ENCODE measurements at places on chromosomes 5 and 9. TPM values are rescaled to one million over a fixed set of nuclear protein-coding genes. Genes with fewer than 3 reads are reported as not detected.

GRCh38 chr5:9104571-9105339, 441.1 kb downstream of the SEMA5A start:
- ATAC-seq: peak; percentile 25

GRCh38 chr9:27747450-27747849, 174.2 kb upstream of the C9orf72 start:
- ATAC-seq: no peak

DNA sequence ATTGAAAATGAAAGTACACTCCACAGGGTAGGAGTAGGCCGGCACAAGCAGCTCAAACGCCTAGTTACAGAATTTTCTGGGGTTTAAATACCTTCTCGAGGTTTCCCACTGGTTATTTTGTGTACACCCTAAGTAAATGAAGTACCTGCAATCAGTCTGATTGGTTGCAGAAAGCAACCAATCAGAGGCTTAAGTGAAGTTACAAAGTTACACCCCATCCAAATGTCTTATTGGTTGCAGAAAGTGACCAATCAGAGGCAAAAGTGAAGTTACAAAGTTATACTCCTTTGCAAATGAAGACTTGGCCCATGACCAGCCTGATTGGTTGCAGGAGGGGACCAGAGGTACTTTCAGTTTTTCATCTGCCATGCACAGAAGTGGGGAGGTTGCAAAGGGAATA, 33.2 kb upstream of the ERAP2 start:
- no peak for ATAC-seq

DNA sequence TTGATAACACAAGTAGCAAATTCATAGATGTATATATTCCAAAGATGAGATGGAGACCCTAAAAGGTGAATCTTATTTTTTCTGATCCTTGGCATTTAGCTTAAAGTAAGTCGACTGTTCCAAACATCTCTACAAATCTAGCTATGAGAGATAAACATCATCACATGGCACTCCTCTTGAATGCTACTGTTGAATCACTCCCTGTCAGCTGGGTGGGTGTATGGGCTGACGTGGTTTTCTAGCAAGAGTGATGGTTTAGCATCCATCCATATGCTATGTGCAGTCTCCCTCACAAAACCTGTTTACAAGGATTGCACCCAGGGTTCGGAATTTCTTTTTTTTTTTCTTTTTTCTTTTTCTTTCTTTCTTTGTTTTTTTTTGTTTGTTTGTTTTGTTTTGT, 13.8 kb downstream of the ACO1 start:
- ATAC-seq: no peak

DNA sequence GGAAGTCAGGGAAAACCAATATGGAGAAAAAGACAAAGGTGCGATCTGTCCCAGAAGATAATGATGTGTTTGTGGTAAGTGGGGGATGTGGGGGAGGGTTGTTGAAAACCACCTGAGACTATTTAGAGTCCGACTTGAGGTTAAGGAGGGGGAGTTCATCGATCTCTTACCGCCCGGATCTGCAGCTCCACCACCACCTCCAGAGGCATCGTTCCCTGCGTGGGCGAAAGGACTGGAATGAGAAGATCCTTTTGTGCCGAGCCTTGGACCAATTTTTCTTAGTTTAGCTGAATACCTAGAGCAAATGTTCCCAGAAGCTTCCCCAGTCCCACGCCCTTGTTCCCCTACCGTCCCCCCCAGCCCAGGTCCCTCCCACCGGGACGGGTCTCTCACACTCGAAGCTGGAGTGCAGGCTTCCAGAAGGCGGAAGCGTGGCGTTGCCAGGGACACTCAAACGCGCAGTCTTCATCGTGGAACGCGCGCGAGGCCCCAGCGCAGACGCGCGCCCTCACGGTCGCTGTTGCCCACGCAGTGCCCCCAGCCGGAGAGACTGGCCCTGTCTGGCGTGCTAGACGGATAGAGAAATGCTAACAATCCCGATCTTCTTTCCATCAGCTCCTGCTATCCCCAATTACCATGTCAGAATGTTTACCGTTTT, at the start of gene SPATA6L:
TSS of gene SPATA6L (minus strand) at position 439 of the 658 bp plus-strand sequence. CDS start at position 209, 230 bp downstream.
- peak; percentile 39 for ATAC-seq

GRCh38 chr9:110746211-110746930, 77.8 kb downstream of the MUSK start:
- no peak for ATAC-seq

GRCh38 chr9:117101008-117101407, 313.8 kb downstream of the ASTN2 start:
- ATAC-seq: no peak

GRCh38 chr9:137030006-137030405, 1.9 kb downstream of the FUT7 start:
- no peak for ATAC-seq

DNA sequence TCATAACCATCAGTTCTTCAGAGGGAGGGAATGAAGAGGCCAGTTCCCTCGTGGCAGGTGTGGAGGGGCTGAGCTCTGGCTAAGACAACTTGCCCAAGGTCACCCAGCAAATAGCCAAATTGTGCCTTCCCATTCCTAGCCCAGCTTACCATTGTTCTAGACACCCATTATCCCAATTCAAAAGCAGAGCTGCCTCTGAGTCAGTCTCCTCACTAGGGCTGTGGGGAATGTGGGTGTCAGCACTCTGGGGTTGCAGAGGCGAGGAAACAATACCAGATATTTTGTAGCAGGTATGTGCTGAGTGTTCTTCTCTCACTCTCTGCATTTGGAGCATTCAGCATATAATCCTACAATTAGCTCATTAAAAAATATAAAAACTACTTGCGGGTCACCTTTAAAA, 270.8 kb downstream of the PSAT1 start:
- no peak for ATAC-seq

The BTNL9 gene
- total RNA-seq: 12.7 TPM

- no peak for ATAC-seq
Measured at GRCh38 chr9:76330034-76330433, 64.2 kb downstream of the RFK start.

GRCh38 chr5:69285448-69286116, 47.0 kb downstream of the CCDC125 start:
- no peak for ATAC-seq

DNA sequence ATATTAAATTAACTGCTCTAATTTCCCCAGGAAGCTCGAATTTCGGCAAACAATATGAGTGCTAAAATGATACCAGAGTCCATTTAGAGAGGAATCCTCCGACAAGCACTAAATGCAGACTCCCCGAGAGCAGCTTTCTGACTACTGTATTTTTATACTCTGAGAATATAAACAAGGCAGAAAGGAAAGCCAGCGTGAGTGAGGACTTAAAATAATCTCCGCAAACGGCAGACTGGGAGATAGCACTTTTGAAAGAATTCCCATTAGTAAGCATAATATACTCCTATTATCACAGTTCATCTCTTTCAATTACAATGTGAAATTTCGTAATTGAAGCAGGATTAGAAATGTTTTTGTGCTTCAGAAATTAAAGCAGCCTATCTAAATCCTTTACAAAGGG, 269.4 kb upstream of the PANK3 start:
- ATAC-seq: no peak

The UBTD2 gene
- 21.0 TPM for total RNA-seq

DNA sequence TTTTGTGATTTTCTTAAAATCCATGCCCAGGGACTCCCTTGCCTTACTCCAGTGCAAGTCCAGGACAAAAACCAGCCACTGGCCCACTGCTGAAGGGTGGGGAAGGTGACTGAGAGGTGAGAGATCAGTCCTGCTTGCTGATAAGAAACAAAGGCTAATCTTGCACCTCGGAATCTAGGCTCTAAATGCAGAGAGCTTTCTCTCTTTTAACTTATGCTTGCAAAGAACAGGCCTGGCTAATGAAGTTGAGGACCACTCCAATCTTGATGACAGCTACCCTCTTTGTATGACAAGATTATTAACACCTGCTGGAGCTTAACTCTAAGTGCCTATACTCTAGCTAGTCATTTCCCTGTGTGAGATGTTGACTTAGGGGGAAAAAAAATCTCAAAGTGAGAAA, 8.8 kb downstream of the TLE1 start:
- ATAC-seq: no peak

The SH3TC2 gene
- total RNA-seq: 3.4 TPM

DNA sequence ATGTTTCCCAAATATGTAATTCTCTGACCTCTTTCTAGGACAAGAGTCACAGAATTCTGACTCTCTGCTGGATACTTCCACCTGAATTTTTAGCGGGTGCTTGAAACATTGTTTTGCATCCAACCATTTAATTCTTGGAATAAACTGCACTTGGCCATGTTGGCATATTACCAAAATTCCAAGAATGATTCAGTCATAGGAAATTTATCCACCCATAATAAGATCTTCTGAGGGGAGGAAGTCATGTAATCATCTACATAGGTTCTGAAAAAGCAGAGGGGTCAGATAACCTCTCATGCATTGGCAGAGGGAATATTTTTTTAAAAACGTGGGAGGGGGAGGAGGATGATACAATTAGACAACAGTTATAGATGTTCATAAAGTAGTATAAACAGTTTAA, 156.9 kb downstream of the PAM start:
- ATAC-seq: peak; percentile 19

DNA sequence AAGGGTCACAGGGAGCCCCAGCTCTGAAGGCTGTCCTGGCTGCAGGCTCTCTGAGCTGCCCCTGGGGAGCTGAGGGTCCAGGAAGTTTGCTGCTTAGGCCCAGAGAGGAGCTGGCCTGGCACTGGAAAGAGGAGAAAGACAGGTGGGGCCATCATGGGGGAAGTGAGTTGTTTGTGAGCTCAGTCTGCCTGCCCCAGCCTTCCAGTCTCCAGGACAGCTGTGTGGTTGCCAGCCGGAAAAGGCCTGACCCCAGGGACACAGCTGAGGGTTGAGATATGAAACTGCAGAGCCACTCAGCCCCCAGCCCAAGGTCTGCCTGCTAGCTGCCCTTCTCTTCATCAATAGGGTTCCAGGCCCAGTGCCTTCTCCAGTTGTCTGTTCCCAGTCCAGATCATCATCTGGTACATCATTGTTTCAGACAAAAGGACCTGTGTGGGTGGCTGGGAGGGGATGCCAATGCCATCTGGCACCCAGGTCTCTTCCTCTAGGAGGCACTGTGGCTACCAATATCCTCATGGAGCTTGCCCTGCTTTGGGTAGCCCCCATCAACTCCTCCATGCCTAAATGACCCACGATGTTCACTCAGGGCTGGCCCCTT, 4.3 kb upstream of the DDX41 start:
- ATAC-seq: no peak

GRCh38 chr5:179823937-179824744, 3.4 kb downstream of the SQSTM1 start:
- ATAC-seq: no peak

The HTR1A gene
- not detected for total RNA-seq

The SH3PXD2B gene
- total RNA-seq: 80.9 TPM

The EPB41L4B gene
- 1.2 TPM for total RNA-seq

GRCh38 chr5:55303238-55303690, 4.2 kb downstream of the DHX29 start:
- no peak for ATAC-seq

- ATAC-seq: no peak
Measured at GRCh38 chr9:38431116-38431515, 6.9 kb upstream of the IGFBPL1 start.

The PPP3R2 gene
- total RNA-seq: not detected

The ADAMTS19 gene
- total RNA-seq: 11.3 TPM

DNA sequence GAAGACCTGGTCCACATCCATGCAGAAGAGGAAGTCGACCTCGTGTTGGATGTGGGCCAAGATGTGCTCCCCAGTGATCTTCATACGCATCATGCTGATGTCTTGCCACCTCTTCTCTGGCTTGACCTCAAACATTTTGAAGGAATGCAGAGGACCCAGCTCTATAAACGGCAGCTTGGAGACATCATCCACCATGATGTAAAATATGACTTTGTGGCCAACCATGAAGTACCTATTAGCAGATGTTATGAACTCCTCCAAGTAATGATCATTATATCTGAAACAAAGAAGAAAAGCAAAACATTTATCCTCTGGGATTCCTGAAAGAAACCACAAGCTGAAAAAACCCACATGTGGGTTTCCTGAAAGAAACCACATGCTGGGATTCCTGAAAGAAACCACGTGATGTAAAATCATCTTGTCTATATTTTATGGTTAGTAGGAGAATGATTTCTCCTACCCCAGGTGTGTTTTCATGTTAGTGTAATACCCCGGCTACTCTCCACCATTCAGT, 52.3 kb downstream of the GGTA1 start:
- ATAC-seq: no peak

DNA sequence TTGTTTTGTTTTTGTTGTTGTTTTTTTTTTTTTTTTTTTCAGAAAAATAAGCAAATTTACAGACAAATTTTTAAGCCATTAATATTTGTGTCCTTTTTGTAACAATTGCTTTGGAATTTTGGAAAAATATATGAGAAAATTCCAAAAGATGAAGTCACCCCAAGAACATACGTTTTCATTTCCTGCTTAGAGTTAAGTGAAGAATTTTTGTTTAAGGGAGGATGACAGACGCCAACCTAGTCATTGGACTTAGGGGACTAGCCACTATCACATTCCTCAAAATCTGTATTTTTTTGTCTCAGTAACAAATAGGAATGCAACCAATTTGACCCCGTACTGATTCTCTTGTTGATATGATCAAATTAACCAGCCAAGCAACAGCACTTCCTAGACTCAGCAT, 433.9 kb upstream of the SLC30A5 start:
- ATAC-seq: no peak

GRCh38 chr9:18442629-18443491, 31.1 kb upstream of the ADAMTSL1 start:
- peak; percentile 61 for ATAC-seq

DNA sequence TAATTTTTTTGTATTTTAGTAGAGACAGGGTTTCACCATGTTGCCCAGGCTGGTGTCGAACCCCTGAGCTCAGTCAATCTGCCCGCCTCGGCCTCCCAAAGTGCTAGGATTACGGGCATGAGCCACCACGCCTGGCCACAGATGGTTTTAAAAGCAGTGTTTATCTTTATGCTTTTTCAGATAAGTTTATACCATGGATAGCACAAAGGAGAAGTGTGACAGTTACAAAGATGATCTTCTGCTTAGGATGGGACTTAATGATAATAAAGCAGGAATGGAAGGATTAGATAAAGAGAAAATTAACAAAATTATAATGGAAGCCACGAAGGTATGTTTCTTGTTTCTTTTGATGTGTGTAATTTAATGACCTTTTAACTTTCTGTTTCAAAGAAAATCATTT, 35.1 kb downstream of the POLK start:
- no peak for ATAC-seq

DNA sequence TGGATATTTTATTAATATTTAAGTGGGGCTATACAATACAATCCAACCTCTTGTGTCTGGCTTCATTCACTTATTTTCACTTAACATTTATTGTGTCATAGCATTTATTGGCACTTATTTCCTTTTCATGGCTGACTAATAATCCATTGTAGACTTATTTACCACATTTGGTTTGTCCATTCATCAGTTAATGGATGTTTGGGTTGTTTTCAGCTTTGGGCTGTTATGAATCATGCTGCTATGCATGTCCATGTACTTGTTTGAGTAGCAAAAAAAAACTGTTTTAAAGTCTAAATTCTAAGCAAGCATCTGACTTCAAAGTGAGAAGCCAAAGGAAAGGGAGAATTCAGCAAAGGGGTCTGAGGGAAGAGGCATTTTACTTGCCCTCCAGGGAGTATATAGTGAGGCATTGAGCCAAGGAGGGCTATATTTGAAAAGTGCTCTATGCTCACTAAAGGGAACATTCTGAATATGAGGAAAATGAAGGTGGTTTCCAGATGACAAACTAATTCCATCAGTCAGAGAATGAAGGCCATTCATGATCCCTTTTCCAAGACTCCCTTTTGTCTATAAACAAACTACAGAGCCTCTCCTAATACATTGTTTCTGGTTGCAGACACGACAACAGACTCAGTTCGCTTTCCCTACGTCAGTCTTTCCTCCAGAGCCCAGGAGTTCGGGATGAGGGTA, 532.8 kb upstream of the KLF4 start:
- no peak for ATAC-seq
